ENCODE measurements at places on chromosomes 5 and 9.

DNA sequence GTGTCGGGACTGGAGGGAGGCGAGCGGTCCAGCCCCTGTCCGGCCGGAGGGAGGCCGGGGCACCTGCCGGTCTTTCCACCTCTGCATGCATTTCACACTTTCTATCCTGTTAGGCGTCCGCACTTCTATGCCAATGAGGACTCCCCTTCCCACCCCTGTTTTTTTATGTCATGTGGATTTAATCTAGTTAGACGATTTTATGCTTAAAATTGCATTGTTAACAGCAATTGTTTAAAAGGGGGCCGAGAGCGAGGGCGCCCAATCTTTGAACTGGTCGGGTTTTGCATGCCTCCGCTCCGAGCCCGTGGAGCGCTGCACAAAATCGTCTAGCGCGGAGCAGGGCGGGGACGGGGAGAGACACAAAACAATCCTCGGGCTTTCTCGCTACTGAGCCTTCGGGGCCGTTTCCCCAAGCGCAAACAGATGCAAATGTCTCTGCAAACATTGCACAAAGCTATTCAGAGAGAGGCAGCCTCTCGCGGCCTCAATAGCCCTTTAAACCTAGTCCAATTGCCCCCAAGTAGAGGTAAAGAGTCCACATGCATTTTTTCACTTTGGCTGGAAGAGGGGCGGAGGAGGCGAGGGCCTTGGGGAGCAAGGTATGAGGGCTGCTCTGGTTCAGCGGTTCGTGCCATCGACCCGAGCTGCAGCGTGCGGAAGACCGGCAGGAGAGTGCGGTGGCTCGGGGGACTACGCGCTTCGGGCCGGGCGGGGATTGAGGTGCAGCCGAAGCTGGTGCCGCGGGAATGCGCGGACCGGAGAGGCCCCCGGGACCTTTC lies 37.5 kb upstream of the TIFAB start:
- DNase-seq, result no peak

GRCh38 chr5:167886196-167886595 lies 405.2 kb upstream of the WWC1 start:
- DNase-seq, result no peak

GRCh38 chr5:140113180-140113698 lies 670 bp upstream of the PURA start:
- peak; percentile 51 for DNase-seq

GRCh38 chr5:172854451-172854871 lies 20.4 kb downstream of the ERGIC1 start:
- DNase-seq, result no peak

GRCh38 chr5:151703227-151703626 lies 16.5 kb upstream of the SPARC start:
- no peak for DNase-seq

DNA sequence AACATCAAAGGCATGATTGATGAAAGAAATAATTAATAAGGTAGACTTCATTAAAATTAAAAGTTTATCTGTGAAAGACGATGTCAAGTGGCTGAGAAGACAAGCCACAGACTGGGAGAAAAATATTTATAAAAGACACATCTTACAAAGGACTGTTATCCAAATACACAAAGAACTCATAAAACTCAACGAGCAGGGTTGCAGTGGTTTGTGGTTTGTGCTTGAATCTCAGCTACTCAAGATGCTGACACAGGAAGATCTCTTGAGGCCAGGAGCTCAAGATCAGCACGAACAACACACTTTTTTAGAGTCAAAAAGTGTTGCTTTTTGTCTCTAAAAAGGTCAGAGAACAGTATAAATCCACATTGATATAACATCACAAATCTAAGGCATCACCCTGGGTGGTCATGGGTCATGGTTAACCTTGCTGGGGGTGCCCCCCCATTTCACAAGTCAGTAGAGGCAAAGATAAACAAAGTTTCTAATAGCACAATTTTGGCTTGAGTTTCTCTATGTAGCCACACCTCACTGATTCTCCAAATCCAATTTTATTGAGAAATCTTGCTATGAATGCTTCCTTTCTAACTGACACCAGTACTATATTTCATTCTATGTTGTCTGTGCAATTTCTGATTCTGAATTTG lies 342.9 kb upstream of the RPS23 start:
- peak; percentile 10 for DNase-seq

GRCh38 chr9:128927731-128928411 lies 7.1 kb downstream of the PHYHD1 start:
- DNase-seq, result peak; percentile 73

- DNase-seq, result no peak
Measured at GRCh38 chr5:83000428-83000827, 76.8 kb downstream of the TMEM167A start.

- no peak for DNase-seq
Measured at GRCh38 chr5:170785416-170785815, 1.9 kb downstream of the GABRP start.

DNA sequence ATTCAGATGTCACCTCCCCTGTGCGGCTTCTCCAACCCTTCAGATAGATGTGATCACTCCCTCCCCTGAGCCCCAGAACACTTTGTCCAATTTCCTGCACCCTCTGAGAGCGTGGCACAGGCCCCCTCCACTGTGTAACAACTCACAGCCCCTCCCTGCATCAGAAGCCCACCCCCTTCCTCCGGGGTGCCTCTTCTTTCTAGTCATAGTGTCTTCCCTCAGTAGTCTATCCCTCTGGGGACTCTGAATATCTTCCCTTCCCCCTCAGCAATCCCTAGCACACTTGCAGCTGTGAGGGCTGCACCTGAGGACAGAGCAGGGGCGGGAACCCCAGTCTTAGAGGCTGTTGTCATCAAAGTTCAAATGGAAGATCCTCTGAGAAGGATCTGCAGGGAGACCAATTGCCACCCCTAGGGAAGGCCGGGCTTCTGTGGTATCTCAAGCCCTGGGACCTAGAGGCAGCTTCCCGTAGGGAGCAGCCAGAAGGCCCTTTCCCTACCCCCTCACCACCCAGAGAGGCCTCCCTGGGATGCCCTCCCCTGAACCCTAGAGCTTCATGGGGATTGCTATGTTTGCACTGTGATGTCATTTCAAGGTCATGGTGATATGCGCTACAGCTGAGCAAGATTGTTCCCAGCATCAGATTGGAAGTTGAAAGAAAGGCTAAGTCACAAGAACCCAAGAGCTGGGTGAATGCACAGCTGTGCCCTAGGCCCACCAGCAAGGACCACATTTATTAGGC lies 70.7 kb downstream of the THBS4 start:
- DNase-seq, result peak; percentile 27

DNA sequence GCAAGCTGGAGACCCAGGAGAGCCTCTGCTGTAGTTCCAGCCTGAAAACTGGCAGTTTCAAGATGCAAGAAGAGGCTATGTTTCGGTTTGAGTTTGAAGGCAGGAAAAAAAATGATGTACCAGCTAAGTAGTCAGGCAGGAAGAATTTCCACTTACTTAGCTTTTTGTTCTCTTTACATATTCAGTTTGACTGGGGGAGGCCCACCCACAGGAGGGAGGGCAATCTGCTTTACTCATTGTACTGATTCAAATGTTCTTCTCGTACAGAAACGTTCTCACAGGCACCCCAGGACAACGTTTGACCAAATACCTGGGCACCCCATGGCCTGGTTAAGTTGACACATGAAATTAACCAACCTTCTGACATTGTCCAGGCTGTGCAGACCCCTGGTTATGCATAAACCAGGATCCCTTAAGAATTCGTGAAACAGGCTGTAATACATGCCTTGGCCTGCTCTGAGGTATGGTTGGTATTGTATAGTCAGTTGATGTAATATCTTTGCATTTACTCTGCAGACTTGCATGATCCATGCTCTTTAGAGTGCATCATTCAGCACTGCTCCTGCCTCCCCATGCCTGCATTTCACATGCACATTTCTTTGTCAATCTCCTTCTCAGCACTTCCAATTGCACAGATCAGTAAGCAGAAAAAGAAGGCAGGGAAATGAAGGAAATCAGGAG lies 687.1 kb downstream of the TAF11L14 start:
- DNase-seq, result no peak

GRCh38 chr9:93247892-93248291 lies 64.0 kb downstream of the WNK2 start:
- no peak for DNase-seq

- DNase-seq, result no peak
Measured at GRCh38 chr9:109639674-109640579, 140.1 kb upstream of the PALM2AKAP2 start.

- peak; percentile 41 for DNase-seq
Measured at GRCh38 chr5:55308254-55308836, 556 bp downstream of the MTREX start.

DNA sequence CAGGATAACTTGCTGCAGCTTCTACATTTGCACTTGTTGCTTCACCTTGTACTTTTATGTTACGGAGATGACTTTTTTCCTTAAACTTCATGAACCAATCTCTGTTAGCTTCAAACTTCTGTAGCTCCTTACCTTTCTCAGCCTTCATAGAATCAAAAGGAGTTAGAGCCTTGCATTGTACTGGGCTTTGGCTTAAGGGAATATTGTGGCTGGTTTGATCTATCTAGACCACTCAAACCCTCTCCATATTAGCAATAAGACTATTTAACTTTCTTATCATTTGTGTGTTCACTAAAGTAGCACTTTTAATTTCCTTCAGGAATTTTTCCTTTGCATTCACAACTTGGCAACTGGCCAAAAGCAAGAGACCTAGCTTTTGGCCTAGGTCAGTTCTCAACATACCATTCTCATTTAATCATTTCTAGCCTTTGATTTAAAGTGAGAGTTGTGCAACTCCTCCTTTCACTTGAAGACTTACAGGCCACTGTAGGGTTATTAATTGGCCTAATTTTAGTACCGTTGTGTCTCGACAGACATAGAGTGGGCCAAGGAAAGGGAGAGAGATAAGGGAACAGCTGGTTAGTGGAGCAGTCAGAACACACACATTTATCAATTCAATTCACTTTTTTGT lies 63.7 kb downstream of the SHOC1 start:
- no peak for DNase-seq

- no peak for DNase-seq
Measured at GRCh38 chr5:14328144-14328543, 185.0 kb downstream of the TRIO start.

DNA sequence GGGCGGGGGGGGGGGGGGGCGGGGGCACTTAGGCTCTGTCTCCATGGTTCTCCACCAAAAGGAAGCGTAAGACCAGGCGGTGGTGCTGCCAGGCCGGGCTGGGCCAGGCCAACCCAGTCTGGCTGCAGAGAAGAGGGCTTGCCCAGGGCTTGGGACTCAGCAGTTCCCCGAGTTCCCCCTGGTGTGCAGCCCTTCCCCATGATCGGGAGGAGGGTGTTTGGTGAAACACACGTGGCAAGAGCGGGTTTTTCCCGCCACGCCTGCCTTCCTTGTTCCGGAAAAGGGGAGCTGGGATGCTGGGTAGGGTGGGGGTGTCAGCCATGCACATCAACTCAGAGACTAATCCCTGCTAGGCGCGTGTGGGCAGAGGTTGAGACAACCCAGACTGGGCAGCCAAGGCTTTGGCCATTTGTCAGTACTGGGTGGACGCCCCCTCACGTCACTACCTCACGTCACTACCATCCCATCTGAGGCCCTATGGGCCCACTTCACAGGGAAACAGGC lies 32.9 kb downstream of the PRRX2 start:
- peak; percentile 28 for DNase-seq

DNA sequence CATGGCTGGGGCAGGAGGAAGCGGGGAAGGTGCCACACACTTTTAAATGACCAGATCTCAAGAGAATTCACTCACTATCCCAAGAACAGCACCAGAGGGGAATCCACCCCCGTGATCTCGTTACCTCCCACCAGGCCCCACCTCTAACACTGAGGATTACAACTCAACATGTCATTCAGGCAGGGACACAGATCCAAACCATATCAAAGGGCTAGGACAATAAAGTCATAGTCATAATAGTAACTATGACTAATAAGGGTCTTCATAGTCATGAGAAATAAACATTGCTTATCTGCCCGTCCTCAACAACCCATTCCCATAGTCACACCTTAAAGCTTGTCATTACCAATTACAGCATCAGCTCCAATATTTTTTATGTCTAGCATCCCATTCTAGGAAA lies 65.3 kb upstream of the SMC2 start:
- DNase-seq, result peak; percentile 30

DNA sequence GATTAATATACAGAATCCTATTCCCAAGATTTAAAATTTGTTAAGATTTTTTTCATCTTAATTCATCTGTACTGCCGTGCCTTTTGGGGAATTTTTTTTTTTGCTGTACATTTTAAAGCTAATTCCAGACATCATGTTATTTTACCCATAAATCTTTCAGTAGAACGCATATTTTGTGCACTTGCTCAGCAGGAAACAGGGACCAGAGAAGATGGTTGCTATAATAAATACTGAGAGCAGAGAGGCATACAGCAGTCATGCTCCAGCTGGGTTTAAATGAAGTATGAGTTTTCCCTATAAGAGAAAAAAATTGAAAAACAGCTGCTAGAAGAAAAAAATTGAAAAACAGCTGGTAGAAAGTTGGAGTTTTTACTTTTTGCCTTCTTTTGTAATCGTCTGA lies 196.9 kb upstream of the PUM3 start:
- DNase-seq, result no peak

DNA sequence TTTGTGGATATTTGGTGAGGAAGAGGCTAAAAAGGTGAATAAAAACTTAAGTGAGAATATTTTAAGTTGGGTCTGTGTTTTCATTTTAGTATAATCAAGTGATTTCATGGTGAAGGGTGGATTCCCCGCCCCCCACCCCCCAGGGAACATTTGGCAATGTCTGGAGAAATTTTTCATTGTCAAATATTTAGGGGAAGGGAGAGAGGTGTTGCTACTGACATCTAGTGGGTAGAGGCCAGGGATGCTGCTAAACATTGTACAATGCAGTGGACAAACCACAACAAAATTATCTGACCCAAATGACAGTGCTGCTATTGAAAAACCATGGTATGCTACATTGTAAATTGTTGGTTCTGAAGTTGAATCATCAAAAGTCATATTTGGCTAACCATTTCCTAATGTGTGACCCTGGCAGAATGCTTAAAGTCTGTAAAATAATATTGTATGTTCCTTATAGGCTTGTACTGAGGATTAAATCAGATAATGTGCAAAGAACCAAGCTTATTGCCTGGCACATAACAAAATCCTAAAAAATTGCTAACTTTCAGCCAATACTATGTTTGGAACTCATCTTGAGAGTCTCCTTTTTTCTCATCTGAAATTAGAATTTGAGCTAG lies 5.6 kb downstream of the C5orf24 start:
- no peak for DNase-seq

- no peak for DNase-seq
Measured at GRCh38 chr5:168117469-168117868, 174.0 kb upstream of the WWC1 start.

- DNase-seq, result no peak
Measured at GRCh38 chr9:84368601-84369000, 28.0 kb upstream of the SLC28A3 start.

- no peak for DNase-seq
Measured at GRCh38 chr5:41955432-41956024, 30.4 kb downstream of the FBXO4 start.

Measured in activated CD4-positive, alpha-beta T cell treated with anti-CD3 and anti-CD28 coated beads for 36 hours (primary cell).